ENCODE measurements at places on chromosomes 6 and 20. TPM values are rescaled to one million over a fixed set of nuclear protein-coding genes. Genes with fewer than 3 reads are reported as not detected.
A peak's percentile ranks its signal among the peaks of the same experiment; 100 is the strongest.

The TGM3 gene
- total RNA-seq = 1.5 TPM

- no peak for DNase-seq
- H3K27me3 ChIP-seq = no peaks in the 10 kb centered on the region
- no peaks in the 10 kb centered on the region for H3K36me3 ChIP-seq
These were observed 435.0 kb downstream of the HAO1 start for GRCh38 chr20:7505152-7505834.

DNA sequence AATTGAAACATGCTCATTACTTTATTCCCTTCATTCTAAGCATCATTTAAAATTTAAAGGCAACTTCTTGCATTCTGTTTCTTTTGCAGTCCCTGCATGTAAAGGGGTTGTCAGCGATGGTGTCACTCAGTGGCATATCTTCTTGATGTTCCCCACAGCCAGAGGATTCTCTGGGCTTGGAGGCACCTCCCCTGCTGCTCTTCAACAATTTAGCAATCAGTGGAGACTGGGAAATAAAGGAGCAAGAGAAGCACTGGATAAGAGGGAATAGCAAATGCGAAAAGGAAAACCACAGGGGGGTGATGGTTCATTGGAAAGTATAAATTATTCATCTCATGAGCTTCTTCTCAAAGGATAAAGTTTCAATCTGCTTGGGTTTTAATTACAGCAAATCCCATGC lies 30.7 kb upstream of the MC3R start:
- no peaks in the 10 kb centered on the region for H3K4me1 ChIP-seq
- DNase-seq = no peak
- H3K27ac ChIP-seq = no peak overlapping the region
- peaks cover 4% of the 10 kb centered on the region for H3K27me3 ChIP-seq

GRCh38 chr6:21873562-21873961 lies 280.0 kb downstream of the SOX4 start:
- H3K4me1 ChIP-seq = no peaks in the 10 kb centered on the region
- no peak overlapping the region for H3K27ac ChIP-seq
- no peaks in the 10 kb centered on the region for H3K27me3 ChIP-seq
- peak; percentile 98 for DNase-seq

DNA sequence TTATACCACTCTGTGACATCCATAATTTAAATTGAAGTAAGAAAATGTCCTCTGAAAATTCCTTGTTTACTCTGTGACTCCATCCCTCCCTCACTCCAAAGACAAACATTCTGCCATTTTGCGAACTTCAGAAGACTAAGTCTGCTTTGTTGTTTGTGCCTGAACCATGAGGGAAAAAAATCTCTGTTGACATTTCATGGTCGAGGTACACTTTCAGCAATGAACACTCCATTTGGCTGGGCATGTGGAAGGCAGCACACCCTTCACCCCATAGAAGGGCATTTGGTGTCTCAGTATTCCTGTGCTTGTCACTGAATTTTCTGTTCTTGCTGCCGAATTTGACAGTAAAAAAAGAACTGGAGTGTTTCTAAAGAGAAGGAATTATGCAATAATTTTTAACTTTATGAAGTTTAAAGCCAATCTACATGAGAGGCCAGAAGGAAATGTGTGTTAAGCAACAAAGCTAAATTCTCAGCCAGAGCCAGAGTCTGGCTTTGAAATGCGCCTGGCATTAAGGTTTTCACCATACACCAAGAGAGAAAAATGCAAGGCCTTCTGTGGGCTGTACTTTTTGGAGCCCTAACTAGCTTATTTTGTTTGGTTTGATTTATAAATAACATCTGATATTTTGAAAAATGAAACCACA lies 4.7 kb upstream of the PBOV1 start:
- peak overlapping the region; percentile 34 for H3K27ac ChIP-seq
- peaks cover 3% of the 10 kb centered on the region for H3K4me1 ChIP-seq
- no peak for DNase-seq
- H3K27me3 ChIP-seq = no peaks in the 10 kb centered on the region
- no peaks in the 10 kb centered on the region for H3K36me3 ChIP-seq
- no peak overlapping the region for H3K4me3 ChIP-seq

GRCh38 chr6:140441256-140441655 lies 1066.8 kb upstream of the CITED2 start:
- H3K27me3 ChIP-seq = no peaks in the 10 kb centered on the region
- H3K4me3 ChIP-seq = no peak overlapping the region
- no peak overlapping the region for H3K27ac ChIP-seq
- H3K36me3 ChIP-seq = no peaks in the 10 kb centered on the region
- H3K4me1 ChIP-seq = peaks cover 11% of the 10 kb centered on the region

The SLC35F1 gene
- total RNA-seq = 0.09 TPM

- no peak overlapping the region for H3K27ac ChIP-seq
- H3K27me3 ChIP-seq = no peaks in the 10 kb centered on the region
- H3K36me3 ChIP-seq = no peaks in the 10 kb centered on the region
- no peaks in the 10 kb centered on the region for H3K4me1 ChIP-seq
- H3K4me3 ChIP-seq = no peak overlapping the region
These were observed 627.8 kb downstream of the DOK5 start for GRCh38 chr20:55103188-55103587.

The WFDC12 gene
- total RNA-seq = 2.1 TPM

GRCh38 chr6:43506171-43506570 lies 4.0 kb downstream of the LRRC73 start:
- H3K36me3 ChIP-seq = peaks cover 40% of the 10 kb centered on the region
- no peak for DNase-seq
- no peak overlapping the region for H3K27ac ChIP-seq
- H3K4me3 ChIP-seq = no peak overlapping the region
- peaks cover 14% of the 10 kb centered on the region for H3K27me3 ChIP-seq
- H3K4me1 ChIP-seq = peaks cover 7% of the 10 kb centered on the region

The CCM2L gene
- 12.5 TPM for total RNA-seq

GRCh38 chr6:32189069-32189741 lies 797 bp downstream of the PBX2 start:
- DNase-seq = peak; percentile 33
- peak overlapping the region; percentile 97 for H3K27ac ChIP-seq
- peaks cover 56% of the 10 kb centered on the region for H3K4me1 ChIP-seq
- H3K27me3 ChIP-seq = no peaks in the 10 kb centered on the region

The RTN4IP1 gene
- total RNA-seq = 2.8 TPM

GRCh38 chr6:16028966-16029365 lies 99.9 kb upstream of the MYLIP start:
- DNase-seq = no peak
- no peak overlapping the region for H3K27ac ChIP-seq
- no peaks in the 10 kb centered on the region for H3K27me3 ChIP-seq
- H3K4me3 ChIP-seq = no peak overlapping the region
- H3K4me1 ChIP-seq = no peaks in the 10 kb centered on the region

DNA sequence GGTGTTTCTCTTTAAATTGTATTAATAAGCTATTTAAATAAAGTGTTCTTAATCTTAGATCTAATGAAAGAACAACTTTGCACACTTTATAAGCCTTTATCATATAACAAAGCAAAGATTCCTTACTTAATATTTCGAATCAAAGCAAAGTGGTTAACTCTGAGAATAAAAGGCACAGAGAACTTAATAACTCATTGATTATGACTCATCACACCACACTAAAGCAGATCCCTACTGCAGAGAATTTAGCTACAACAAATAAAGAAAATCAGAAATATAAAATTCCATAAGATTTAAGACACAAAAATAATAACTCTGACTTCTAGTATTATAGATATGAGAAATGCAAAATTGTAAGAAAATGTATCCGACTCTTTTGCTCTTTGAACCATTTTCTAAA lies 135.6 kb upstream of the RUNX2 start:
- no peak overlapping the region for H3K4me3 ChIP-seq
- no peak overlapping the region for H3K27ac ChIP-seq
- H3K27me3 ChIP-seq = no peaks in the 10 kb centered on the region
- H3K36me3 ChIP-seq = no peaks in the 10 kb centered on the region
- DNase-seq = no peak

The RAMACL gene
- total RNA-seq = 7.8 TPM

- no peak overlapping the region for H3K4me3 ChIP-seq
- no peak for DNase-seq
- no peaks in the 10 kb centered on the region for H3K27me3 ChIP-seq
- no peaks in the 10 kb centered on the region for H3K4me1 ChIP-seq
- no peaks in the 10 kb centered on the region for H3K36me3 ChIP-seq
- no peak overlapping the region for H3K27ac ChIP-seq
These were observed 136.0 kb upstream of the CST7 start for GRCh38 chr20:24813080-24813479.

- no peak overlapping the region for H3K4me3 ChIP-seq
- no peaks in the 10 kb centered on the region for H3K27me3 ChIP-seq
- no peaks in the 10 kb centered on the region for H3K36me3 ChIP-seq
- peaks cover 13% of the 10 kb centered on the region for H3K4me1 ChIP-seq
These were observed 303.7 kb downstream of the ESR1 start for GRCh38 chr6:152110886-152111820.

GRCh38 chr6:134373993-134374392 lies 56.1 kb upstream of the SGK1 start:
- H3K4me3 ChIP-seq = no peak overlapping the region
- H3K27me3 ChIP-seq = no peaks in the 10 kb centered on the region
- DNase-seq = no peak
- H3K27ac ChIP-seq = no peak overlapping the region

DNA sequence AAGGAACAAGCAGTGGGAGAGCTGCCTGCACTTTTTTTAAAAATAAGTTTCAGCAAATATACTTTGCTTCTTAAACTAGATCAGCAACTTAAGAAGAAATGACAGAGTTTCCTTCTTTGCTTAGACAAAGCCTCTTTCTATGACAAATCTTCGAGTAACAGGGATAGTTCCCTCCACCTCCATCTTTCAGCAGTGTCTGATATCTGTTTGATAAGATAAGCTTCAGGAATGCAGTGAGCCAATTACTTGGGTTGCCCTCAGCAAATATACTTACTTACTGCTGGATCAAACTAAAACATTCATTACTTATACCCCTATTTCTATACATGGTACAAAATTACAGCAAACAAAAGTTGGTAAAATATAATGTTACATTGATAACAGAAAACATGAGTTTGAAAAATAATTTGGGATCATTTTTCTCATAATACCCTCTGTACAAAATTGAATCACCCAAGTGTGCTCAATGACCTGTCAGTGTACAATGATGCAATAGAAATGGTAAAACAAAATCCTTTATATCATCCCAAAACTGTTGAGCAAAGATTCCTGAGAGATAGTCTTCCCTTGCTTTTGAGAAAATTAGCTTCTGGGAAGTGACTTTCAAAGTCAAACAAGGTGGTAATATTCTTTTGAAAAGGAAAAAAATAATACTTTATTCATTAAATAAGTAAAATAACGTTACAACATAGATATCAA lies 24.5 kb downstream of the FRK start:
- DNase-seq = no peak
- no peak overlapping the region for H3K27ac ChIP-seq
- no peak overlapping the region for H3K4me3 ChIP-seq
- H3K27me3 ChIP-seq = no peaks in the 10 kb centered on the region
- H3K4me1 ChIP-seq = no peaks in the 10 kb centered on the region

The NUS1 gene
- total RNA-seq = 30.3 TPM

The CEP43 gene
- 12.0 TPM for total RNA-seq

The SRMS gene
- total RNA-seq = not detected

DNA sequence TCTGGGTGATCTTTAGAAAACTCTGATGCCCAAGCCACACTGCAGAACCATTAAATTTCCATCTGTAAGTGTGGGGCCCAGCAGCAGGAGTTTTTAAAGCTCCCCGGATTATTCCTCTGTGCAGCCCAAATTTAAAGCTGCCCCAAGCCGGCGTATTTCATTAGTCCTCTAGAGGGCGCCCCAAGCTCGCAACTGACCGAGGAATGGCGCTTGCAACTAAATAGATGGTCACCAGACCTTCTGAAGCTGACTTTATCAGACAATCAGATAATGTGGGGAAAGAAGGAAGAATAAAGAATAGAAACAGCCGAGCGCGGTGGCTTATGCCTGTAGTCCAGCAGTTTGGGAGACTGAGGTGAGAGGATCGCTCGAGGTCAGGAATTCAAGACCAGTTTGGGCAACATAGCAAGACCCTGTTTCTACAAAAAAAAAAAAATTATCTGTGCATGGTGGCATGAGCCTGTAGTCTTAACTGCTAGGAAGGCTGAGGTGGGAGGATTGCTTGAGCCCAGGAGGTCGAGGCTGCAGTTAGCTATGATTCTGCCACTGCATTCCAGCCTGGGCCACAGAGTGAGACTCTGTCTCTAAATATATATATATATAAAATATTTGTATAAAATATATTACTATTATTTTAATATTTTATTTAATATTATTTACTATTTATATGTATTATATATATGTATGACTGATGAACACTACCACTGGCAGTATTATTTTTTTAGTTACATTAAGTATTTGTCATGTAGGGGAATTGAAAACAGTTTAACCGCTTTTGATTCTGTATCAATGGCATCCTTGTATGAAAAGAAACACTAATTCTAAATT lies 56.0 kb downstream of the OTOR start:
- H3K27ac ChIP-seq = no peak overlapping the region
- H3K4me1 ChIP-seq = no peaks in the 10 kb centered on the region
- peaks cover 10% of the 10 kb centered on the region for H3K27me3 ChIP-seq
- H3K36me3 ChIP-seq = no peaks in the 10 kb centered on the region
- DNase-seq = peak; percentile 63
- no peak overlapping the region for H3K4me3 ChIP-seq

The POLR1H gene
- total RNA-seq = 24.0 TPM

- no peaks in the 10 kb centered on the region for H3K36me3 ChIP-seq
- DNase-seq = no peak
- H3K4me1 ChIP-seq = no peaks in the 10 kb centered on the region
- H3K27me3 ChIP-seq = no peaks in the 10 kb centered on the region
These were observed 114.3 kb downstream of the THBS2 start for GRCh38 chr6:169139179-169139971.

DNA sequence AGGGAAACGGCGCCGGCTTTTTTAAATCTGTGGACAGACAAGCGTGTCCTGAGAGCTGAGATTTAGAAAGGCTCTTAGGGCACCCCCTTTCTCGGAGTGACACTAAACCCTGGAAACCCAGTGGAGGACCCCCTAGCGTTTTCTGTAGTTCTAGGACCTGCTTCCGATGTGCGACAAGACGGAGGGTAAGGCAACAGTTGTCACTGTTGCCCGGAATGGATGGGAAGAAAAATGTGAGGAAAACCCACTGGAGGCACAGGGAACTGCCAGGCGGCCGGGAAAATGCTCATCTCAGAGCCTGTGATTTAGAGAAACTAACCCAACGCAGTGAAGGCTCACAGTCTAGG lies 551 bp upstream of the ATP5F1E start:
- H3K36me3 ChIP-seq = peaks cover 25% of the 10 kb centered on the region
- H3K4me1 ChIP-seq = peaks cover 6% of the 10 kb centered on the region
- no peaks in the 10 kb centered on the region for H3K27me3 ChIP-seq
- H3K4me3 ChIP-seq = peak overlapping the region; percentile 52
- DNase-seq = no peak

DNA sequence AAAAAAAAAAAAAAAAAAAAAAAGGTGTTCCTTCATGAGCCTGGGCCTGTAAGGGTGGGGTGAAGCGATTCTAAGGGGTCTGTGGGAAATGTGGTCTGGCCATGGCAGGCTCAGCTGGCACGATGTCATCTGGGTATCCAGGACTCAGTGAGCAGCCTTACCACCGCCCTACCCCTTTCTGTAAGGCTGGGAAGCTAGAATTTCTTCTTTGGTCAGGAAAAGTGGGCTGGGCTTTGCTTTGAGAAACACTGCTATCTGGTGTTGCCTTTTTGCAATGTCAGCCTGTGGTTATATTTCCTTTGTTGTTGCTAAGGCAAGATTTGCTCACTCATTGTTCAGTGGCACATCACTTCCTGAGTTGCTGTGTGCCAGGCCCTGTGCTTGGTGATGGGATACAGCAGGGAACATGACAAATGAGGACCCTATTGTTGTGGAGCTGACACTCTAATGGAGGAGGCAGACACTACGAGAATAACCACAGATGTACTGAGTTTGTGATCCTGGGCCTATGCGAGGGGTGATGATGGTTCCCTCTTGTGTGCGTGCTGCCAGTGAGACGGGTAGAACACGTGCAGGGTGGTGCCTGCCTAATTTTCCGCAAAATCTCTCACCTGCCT lies 45.9 kb upstream of the ZNFX1 start:
- no peak overlapping the region for H3K4me3 ChIP-seq
- H3K27me3 ChIP-seq = peaks cover 33% of the 10 kb centered on the region
- H3K4me1 ChIP-seq = peaks cover 3% of the 10 kb centered on the region
- no peak overlapping the region for H3K27ac ChIP-seq
